HT-29 (cell line): ENCODE measurements at places on chromosomes 16 and 17. TPM values are rescaled to one million over a fixed set of nuclear protein-coding genes. Genes with fewer than 3 reads are reported as not detected.

- no peak for DNase-seq
Measured at GRCh38 chr17:28985950-28986713, 19.7 kb downstream of the SEZ6 start.

GRCh38 chr17:74760404-74761105 lies 12.1 kb downstream of the NHERF1 start:
- DNase-seq: no peak

The NGFR gene
- total RNA-seq: 0.05 TPM in 1 of 2 replicates, not detected in the other

DNA sequence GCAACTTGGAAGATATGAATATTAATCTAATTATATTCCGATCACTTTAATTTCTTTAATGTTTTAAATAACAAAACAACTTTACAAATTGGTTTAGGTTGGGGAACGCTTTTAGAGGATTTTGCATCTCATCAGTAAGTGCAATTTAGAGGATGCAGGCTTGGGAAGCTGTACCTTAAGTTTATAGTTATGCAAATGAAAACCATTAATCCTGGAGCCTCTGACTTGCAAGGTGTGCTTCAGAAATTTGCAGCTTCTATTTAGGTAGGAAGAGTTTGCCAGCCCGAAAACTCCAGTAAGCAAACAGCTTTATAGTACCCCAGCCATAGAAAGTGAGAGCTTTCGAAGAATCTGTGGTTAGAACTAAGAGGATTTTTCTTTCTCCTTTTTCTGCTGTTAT lies 547.0 kb downstream of the MAF start:
- DNase-seq: no peak

- no peak for DNase-seq
Measured at GRCh38 chr17:79804856-79805696, 8.2 kb upstream of the CBX8 start.

DNA sequence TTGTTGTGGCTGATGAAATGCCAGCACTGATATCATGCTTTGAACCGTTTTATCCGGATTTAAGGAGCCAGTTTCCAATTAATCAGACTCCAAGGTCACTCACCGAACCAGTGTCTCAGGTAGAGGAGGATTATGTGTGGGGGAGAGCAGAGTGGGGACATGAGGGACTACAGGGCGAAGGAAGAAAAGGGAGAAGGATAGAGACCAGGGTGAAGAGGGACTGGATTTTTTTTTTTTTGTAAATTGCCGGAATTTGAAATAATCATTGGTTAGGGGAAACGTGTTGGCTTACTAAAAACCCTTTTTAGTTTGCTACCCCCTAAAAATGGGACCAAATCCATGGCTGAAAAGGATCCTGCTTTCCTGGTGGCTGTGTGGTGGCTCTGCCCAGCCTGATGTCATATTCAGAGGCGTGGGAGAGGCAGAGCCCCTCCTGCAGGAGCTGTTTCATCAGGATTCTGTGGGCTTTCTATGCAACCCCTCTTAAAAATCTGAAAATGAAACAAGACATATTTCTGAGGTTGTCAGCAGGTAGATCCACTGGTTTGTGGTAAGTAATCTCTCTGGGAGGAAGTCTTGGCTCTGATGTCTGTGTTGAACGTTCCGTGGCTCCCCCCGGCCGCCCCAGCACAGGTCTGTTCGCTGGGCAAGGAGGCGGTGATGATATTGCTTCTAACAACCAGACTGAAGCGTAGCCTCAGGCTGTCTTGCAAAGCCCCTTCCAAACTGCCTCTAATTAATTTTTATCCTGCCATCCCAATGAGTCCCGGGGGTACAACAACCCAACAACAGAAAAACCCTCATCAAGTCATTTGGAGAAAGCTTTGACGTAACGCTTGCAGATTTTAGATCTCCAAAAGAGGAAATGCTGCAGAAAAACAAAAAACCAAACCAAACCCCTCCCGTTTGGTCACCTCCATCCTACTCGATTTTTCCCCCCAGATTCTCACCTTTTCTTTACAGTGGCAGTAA lies 143.0 kb upstream of the ZFHX3 start:
- no peak for DNase-seq

DNA sequence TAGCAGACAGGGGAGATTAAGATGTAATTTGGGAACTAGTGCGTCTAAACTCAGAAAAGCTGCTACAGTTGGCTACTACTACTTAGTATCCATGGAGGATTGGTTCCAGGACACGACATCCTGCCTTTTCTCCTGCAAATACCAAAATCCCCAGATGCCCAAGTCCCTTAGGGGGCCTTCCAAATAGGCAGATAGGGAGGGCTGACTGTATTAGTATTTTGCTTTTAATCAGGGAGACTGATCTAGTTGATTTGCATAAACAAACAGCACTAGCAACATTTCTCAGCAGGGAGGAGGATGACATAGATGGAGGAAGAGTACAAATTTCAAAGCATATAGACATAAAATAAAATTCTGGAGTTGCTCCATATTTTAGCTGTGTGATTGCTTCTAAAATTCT lies 621.6 kb upstream of the GOT2 start:
- no peak for DNase-seq
